Stimulated activated CD8-positive, alpha-beta memory T cell treated with anti-CD3 and anti-CD28 coated beads, Interleukin-4, amount 100 ng/mL, for 4 hours (primary cell): ENCODE measurements at places on chromosomes 11 and 22.
A peak's percentile ranks its signal among the peaks of the same experiment; 100 is the strongest.

GRCh38 chr11:131683131-131683530, 312.7 kb downstream of the NTM start:
- no peak for DNase-seq

DNA sequence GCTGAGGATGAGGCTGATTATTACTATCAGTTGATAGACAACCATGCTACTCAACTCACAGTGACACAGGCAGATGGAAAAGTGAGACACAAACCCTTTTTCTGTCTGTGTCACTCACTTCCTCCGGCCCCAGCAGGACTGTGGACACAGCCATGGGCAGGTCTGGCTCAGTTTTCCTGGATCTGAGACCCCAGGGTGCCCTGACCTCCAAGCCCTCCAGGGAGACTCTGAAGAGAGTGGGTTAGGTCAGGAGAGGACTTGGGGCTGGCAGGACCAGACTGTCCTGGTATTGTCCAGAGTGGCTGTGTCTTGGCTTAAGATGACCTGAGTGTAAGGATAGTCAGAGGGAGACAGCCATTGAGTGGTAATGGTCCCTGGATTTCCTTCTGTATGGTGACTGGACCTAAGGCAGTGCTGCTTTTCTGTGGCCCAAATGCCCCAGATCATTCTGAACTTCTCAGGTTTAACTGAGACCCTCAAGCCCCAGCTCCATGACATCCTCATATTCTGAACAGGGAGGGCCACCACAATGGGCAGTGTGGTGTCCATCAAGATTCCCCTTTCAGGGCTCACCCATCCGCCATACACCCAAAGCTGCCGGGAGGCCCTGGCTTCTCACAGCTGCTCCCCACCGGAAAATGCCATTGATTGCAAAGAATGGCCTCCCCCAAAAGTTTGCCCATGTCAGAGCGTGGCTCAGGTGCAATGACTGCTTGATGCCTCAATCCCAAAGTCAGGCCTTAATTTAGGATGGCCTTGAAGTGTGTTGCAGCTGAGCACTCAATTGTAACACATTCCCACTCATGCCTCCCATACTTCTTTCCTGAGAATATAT, 36.2 kb upstream of the PRAME start:
- no peak for DNase-seq

DNA sequence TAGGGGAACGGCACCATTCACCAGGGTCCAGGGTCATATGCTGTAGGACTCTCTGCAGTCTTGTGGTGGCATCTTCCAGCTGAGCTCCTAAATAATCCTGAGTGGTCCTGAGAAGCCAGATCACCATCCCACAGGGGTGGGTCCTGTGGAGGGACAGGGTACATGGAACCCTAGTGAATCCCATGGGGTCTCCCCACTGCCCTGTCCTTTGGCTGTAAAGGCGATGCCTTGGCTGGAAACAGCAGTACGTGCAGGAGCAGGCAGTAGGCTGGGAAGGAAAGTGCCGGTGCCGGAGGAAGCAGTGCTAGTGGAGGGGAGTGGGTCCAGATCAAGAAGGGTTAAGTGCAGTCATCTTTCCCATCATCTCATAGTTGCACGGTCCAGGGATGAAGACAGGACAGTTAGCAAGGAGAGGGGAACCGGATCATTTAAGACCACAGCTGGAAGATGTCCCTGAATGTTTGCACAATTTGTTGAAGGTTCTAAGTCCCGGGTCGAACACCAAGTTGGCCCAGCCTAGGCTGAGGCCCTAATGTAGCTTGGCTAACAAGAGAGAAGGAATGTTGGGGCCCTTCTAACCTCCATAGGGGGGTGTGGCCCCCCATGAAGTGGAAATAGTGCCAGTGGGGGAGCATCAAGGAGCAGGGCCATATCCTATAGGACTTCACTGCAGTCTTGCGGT, 18.1 kb downstream of the TSPAN32 start:
- no peak for DNase-seq

DNA sequence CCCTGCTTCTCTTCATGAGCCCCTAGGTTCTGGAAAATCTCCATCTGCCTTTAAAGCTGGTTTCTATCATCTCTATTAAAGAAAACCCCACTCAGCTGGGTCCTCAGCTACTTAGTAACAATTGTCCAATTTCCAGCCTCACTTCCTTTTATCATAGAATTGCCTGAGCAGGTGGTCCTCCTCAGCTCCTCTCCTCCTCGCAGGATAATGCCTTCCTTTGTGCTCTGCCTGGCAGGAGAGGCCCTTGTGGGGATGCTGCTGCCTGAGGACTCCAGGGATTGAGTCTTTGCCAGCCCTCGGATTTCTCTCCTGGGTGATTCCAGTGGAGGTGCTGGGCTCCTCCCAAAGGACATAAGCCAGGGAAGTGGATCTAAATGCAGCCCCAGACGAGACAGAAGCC, 448.3 kb downstream of the INSC start:
- no peak for DNase-seq

DNA sequence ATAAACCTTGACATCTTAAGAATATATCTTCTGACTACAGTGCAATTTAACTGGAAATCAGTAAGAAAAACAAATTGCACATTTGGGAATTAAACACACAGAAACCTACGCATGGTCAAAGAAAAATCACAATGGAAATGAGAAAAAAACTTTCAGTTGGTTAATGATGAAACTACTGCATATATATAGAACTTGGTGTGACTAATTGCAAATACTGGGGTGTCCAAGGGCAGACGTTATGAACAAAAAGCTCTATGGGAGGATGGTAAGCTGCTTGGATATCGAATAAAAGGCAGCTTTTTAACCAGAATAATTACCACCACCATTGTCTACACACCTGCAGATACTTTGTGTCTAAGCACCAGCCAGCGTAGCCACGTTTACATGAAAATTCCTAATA, 791 bp downstream of the GDPD4 start:
- DNase-seq, result no peak

- DNase-seq, result no peak
Measured at GRCh38 chr11:6655790-6656583, at the start of gene DCHS1. DCHS1 (minus strand) TSS chr11:6655809; CDS start chr11:6641613, 14,196 bp downstream.

- no peak for DNase-seq
Measured at GRCh38 chr11:74686792-74687191, 44.4 kb downstream of the CHRDL2 start.

GRCh38 chr11:95831198-95831883, 41.0 kb downstream of the CEP57 start:
- no peak for DNase-seq

DNA sequence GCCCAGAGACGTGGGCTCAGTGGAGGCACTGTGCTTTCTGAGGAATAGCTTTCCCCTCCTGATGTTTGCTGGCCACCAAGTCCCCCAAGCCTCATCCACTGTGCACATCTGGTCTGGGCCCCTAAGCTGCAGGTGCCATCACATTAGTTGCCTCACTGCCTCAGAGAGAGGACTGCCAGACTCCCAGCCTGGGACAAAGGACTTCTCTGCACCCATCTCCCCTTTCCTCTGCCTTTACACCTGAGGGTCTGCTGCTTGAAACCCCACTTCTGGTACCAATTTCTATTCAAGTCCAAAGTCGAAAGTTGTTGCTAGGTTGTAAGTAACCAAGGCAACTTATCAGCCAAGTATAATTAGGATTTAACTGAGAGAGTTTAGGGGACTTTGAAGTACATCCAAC, 3.7 kb upstream of the LZTR1 start:
- no peak for DNase-seq

- no peak for DNase-seq
Measured at GRCh38 chr22:17896586-17896985, 122.3 kb upstream of the BID start.

GRCh38 chr11:114618139-114618538, 22.6 kb upstream of the NXPE4 start:
- no peak for DNase-seq

- no peak for DNase-seq
Measured at GRCh38 chr22:42412744-42413333, 19.4 kb downstream of the NFAM1 start.

DNA sequence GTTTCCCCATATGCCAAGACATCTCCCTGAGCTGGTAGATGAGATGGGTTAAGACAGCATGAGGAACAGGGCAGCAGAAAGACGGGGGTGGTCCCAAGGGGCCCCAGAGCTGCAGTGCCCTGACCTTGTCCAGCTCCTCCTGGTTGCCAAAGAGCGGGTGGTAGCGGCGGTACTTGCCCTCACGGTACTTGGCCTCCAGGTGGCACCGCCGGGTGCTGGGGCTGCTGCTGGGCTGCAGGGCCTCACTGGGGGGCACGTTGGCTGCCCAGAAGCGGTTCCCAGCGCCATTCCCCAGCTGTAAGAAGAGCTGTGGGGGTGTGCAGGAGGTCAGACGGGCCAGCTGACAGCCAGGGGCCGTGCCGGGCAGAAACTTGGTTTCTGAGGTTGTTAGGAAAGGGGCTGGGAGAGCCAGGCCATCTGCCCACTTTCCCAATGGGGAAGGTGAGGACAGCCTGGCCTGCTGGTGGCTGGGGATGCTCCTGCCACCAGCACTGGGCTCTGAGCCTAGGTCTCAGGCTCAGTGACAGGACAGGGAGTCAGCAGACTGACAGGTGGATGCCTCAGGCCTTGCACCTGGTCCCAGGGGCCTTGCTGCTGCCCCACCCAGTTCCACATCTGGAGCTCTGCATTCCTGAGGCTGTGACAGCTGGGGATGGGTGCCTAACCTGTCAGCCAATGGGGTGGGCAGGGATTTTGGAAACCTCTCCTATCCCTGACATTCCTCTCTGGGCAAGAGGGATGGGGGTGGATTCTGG, 30.0 kb upstream of the PDE2A start:
- no peak for DNase-seq

- DNase-seq, result no peak
Measured at GRCh38 chr11:41404109-41404508, 55.3 kb downstream of the LRRC4C start.

- no peak for DNase-seq
Measured at GRCh38 chr11:44814881-44815592, 88.3 kb downstream of the TSPAN18 start.

GRCh38 chr22:46681010-46681409, 57.0 kb downstream of the CERK start:
- DNase-seq, result no peak

DNA sequence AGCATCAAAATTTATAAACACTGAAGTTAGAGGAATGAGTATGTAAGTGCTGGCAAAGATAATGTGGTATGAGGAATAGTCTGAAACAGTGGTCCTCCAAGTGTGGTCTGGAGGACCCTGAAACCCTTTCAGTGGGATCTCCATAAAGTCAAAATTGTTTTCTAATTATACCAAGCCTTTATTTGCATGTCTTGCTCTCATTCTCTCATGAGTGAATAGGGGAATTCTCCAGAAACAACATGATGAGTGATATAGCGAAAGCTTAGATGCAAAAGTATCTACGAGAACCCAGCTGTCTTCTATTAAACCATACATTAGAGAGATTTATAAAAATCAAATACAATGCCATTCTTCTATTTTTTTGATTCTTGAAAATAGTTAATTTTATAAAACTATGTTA, 145.0 kb upstream of the RAG2 start:
- no peak for DNase-seq

DNA sequence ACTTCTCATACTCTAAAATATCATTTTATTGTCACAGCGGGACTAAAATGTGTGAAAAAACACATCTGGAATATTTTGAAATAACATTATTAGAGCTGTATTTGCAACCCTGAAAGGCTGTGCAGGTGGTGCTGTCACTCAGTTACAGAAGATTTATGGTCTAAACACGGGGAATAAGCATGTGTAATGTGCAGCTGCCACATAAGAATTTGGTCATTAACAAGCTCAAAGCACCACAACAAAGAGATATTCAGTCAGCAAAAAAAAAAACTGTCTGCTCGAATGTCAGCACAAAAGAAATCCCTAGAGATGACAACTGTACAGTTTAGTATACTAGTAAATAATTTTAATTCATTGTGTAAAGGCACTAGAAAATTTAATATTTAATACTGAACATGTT, 31.3 kb downstream of the TMEM123 start:
- DNase-seq, result no peak

- no peak for DNase-seq
Measured at GRCh38 chr22:39266398-39267030, 21.7 kb upstream of the PDGFB start.

- DNase-seq, result no peak
Measured at GRCh38 chr11:115224551-115224950, 279.7 kb downstream of the CADM1 start.

DNA sequence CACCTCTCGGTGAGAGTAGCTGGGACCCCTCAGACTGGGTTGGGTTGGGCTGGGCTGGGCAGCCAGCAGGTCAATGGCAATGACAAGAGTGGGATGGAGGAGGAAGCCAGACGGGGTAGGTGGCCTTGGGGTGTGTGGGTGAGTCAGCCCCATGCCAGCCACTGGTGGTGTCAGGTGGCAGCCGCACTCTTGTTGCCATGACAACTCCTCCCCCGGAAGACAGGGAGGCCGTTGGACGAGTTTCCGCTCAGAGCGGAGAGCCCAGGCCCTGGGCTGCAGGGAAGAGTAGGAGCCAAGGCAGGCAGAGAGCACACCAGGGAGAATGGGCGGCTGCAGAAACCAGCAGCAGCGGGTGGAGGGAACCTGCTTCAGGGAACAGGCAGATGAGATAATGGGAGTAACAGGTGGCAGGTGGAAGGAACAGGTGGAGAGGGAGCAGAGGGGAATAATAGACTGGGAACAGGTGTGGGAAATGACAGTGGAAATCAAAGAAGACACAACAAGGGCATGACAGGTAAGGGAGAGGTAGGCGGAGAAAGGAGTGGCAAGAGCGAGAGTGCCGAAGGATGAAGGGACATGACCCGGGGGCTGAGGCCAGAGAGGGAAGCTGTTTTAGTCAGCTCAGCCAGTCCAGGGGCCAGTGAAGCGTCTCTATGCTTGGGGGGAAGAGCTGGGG, 8.7 kb downstream of the SPTBN2 start:
- no peak for DNase-seq

DNA sequence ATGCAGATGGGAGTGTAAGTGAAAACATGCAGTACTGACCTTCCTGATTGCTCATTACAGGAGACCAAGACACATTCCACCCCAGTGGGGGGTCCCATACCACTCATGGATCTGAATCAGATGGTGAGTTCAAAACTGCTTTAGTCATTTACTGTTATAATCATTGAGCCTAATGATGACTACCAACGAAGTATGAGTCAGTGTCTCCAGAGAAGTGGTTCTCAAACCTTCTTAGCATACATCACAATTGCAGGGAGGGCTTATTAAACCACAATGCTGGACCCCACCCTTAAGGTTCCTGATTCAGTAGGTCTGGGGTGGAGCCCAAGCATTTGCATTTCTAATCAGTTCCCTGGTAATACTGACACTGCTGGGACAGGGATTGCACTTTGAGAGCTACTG, 75.8 kb downstream of the CD44 start:
- peak; percentile 18 for DNase-seq
